ENCODE measurements at places on chromosomes 11 and 22.

- DNase-seq: no peak
Observed at GRCh38 chr11:96161307-96162089, 181.5 kb downstream of the MAML2 start.

DNA sequence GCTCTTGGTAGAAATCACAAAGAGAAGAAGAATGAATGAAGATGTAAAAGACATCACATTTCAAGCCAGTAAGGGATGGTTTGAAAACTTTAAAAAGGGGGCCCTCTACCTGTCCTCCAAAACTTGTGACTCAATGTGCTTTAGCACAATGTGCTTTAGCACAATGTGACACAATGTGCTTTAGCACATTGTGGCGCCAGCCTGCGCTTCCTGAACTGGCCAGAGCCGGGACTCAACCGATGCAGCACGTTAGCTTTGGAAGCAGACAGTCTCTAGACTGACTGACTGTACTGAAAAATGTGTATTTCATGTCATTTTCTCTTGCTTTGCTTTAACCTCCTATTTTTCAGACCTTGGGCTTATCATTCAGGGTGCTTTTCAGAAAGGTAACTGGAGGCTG lies 63.5 kb downstream of the FAM83F start:
- DNase-seq: no peak

DNA sequence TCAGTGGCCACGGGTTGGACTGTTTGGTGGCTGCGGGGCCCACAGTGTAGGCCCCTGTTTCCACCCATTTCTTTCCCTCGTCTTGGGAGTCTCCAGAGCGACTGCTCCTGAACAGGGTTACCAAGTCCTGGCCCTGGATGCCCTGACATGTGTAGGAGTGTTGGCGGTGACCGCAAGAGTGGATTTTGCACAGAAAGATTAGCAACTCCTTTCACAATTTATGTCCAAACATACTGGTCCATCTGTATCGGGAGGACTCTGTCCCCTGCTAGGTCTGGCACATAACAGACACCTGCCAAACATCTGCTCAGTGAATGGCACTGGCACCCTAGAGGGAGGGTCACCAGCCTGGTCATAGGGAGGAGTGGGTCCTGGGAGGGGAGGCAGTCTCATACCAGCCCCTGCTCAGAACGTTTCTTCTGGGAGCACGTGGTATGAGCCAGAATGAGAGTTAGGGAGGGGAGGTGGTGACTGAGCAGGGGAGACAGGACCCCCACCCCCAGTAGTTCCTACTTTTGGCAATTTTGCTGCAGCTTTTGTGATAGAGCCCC lies 3.4 kb upstream of the APOA1 start:
- DNase-seq: no peak

- no peak for DNase-seq
Observed at GRCh38 chr11:9397746-9398680, 13.6 kb downstream of the IPO7 start.

DNA sequence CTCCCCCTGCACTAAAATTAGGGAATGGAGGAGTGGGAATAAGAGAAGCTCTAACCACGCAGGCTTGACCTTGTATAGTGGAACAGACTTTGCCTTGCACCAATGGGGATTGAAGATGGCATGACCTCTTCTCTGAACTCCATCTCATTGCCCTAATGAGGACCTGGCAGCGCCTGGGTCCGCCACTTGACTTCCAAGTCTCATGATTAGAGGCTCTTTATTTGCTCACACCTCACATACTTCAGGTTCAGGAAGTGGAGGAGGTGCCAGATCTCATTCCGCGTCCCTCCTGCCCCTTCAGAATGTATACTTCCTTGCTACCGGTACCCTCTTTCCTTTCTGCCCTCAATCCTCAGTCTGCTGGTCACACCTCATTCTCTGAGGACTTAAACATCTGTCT lies 106.0 kb upstream of the CD44 start:
- no peak for DNase-seq

DNA sequence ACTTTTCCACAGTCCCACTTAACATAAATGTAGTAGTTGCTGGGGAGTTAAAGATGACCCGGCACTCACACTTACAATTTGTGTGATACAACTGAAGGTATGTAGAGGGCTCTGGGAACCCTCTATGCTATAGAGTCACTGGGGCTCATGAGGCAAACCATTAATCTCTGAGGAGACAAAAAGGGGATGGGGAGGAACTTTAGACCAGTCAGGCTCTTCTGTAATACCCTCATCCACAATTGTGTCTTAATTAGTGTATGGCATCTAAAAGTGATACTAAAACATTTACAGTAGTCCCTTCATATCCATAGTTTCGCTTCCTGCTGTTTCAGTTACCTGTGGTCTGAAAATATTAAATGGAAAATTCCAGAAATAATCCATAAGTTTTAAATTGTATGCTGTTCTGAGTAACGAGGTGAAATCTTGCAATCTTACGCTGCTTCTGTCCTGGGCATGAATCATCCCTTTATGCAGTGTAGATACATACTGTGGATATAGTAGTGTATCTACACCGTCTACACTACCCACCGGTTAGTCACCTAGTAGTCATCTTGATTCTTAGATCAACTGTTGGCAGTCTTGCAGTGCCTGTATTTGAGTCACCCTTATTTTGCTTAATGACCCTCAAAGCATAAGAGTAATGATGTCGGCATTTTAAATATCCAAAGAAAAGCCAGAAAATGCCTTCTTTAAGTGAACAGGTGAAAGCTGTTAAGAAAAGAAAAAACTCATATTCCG lies 12.2 kb downstream of the CBL start:
- DNase-seq: no peak

DNA sequence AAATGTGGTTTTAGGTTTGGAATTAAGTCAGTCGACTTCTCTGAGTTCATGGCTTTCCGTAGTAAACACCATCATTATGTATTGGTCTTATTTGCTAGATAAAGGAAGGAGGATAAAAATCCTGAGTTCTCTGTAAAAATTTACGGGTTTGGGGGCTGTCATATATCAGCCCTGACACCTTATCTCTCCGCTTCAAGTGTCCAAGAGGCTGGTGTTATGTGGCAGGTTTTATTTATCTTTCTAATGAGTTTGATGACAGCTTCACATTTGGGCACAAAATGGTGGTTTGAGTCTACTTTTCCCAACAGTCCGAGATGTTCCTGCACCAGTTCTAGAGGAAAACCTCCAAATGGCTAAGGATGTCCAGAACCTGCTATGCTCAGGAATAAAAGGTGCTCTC lies 67.3 kb upstream of the VSTM5 start:
- DNase-seq: no peak

DNA sequence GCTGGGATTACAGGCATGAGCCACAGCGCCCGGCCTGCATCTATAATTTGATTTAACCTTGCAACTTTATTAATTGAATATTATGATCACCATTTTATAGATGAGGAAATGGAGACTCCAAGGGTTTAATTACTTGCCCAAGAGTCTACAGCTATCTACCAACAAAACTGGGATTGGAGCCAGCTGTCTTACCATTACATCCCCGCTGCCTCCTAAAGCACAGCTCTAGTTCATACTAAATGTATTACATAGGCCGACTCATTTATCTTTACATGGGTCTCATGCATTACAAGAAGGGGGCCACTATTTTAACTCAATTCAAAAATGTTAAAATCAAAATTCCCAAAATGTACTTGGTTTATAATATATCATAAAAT lies 14.1 kb upstream of the TMA7B start:
- no peak for DNase-seq

DNA sequence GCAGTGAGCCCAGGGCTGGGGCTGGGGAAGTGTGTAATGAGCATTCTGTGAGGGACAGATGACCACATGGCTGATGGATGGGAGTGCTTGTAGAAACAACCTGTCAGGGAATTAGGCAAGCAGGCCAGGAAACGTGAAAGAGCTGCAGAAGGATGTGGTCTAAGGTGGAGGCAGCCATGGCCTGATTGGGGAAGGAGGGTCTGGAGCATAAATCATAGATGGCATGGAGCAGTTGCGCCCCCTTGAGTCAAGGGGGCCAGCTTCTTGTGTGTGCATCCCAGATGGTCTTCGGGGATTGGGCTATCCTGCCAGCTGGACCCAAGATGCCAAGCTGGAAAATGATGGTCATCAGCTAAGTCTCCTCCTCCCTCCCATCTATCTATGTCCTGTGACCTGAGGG lies 119.4 kb upstream of the CLPB start:
- DNase-seq: no peak

DNA sequence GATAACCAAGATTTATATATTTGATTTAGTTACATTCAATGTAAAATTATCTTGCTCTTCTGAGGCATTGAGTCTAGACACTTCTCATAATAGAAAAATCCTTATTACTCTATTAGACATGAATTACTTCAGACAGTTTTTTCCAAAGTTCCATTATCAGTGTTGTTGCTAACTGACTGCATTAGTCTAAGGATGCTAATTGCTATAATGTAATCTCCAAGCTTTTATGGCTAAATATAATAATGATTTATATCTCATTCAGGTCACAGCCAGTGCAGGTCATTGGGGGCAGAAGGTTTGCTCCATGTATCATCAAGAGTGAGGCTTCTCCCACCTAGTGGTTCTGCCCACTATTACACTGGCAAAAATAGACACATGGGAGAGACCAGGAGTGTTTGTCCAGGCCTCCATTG lies 377.2 kb upstream of the DDI1 start:
- no peak for DNase-seq

- peak; percentile 61 for DNase-seq
Observed at GRCh38 chr11:118342503-118343161, at the start of gene CD3D. CD3D (minus strand) TSS chr11:118342705; CDS start chr11:118342607, 98 bp downstream.

GRCh38 chr11:115242982-115243381 lies 261.2 kb downstream of the CADM1 start:
- DNase-seq: no peak

- DNase-seq: no peak
Observed at GRCh38 chr11:68163691-68164090, 42.5 kb upstream of the CHKA start.

DNA sequence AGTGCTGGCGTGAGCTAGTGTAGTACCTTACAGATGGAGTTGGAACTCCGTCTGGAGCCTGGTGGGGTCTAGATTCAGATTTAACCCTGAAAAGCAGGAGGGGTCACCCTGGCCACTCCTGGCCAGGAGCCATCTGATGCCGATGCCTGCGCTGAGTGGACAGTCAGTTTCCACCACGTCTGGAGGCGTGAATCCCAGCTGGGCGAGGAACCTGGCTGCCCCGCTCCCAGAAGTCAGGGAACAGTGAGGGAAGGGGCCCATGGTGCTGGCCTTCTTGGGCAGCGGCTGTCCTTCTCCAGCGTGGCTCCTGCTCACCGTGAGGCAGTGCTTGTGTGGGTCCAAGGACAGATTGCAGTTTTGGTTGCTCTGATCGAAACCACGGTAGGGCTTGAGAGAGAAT lies 76.3 kb downstream of the PARVB start:
- no peak for DNase-seq

DNA sequence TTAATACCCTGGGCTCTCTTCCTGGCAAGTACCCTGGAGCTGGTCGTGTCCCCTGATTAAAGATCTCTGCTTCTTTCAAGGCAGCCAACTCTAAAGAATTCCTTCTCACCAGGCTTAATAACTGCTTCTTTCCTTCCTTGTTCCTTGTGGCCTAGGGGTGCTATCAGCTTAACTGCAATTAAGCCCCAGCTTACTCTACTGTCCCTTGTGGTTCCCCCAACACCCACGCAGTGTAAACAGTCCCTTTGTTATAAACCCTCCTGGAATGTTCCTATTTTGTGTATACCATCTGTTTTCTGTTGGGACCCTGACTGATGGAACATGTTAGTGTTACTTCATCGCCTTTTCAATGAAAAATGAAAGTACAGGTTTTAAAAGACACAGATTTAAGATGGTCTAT lies 126.4 kb upstream of the KIRREL3 start:
- no peak for DNase-seq

GRCh38 chr22:40368836-40369235 lies 1.6 kb upstream of the SGSM3 start:
- no peak for DNase-seq

DNA sequence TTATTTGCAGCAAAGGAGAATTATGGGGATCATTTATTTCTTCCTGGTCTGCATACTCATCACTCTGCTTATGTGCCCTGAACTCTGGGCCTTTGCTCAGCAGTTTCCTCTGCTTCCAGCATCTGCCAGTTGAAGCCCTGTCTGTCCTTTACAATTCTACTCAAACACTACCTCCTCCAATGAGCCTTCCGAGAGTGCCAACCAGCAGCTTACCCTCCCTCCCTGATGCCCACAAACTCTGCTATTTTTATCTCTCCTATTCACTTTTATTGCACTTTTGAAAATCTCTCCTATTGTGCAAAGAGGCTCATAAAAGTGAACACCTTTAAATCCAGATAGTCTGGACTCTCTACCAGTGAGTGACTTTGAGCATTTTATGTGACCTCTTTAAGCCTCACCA lies 3.6 kb upstream of the ME3 start:
- no peak for DNase-seq

GRCh38 chr11:111388842-111389241 lies 9.8 kb upstream of the POU2AF1 start:
- no peak for DNase-seq

- DNase-seq: no peak
Observed at GRCh38 chr11:130042093-130042591, 27.6 kb upstream of the APLP2 start.

- DNase-seq: no peak
Observed at GRCh38 chr11:64244966-64245365, 1.8 kb downstream of the PPP1R14B start.

GRCh38 chr11:128086794-128087193 lies 500.6 kb downstream of the ETS1 start:
- DNase-seq: no peak

GRCh38 chr22:35616043-35616442 lies 1.1 kb downstream of the MB start:
- no peak for DNase-seq

DNA sequence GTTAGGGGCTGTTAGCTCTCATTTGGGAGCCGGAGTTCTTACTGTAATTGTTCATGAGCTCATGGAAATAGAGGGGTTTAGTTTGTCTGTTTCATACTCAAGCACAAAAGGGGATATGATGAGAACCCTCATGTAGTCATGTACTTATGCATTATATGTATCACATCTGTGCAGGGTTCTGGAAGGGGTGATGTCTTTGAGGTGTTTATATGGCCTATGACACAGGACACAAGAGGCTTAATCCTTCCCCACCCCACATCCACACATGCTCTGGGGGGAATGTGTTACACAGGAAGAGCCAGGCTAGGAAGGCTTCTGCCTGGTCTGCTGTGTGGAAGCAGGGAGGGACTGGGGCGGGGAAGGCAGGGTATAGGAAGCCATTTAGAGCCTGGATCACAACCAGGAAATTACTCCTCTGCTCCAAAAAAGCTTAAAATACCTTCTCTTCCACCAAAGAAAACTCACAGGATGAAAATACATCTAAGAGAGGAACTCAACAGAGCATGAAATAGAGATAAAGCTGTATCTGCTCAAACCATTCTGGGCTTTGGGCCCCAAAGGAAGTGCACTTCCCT lies 316.1 kb downstream of the TMEM135 start:
- DNase-seq: no peak

GRCh38 chr11:44104481-44105294 lies 9.2 kb downstream of the EXT2 start:
- DNase-seq: no peak

- no peak for DNase-seq
Observed at GRCh38 chr11:99773646-99774045, 752.9 kb downstream of the CNTN5 start.

DNA sequence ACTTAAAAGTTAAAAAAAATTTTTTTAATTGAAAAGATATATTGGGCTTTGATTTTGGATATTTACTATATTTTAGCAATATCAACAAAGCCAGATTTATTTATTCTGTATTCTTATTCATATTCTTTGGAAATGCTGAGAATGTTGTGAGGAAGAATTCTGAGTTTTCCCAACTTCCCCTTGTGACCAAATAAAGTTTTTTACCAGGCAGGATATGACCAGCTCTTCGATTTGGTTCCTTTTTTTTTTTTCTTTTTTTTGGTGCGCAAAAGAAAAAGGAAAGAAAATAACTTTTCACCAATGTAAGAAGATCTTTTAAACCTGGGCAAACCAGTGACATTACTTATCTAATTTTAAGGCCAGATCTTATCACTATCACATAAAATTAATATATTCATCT lies 12.9 kb downstream of the TCP11L1 start:
- DNase-seq: no peak

Measured in activated gamma-delta T cell treated with anti-CD3 and anti-CD28 coated beads, Interleukin-2, amount 50 U/mL, for 16 hours (primary cell).